Caco-2 (cell line): ENCODE measurements at places on chromosomes 1 and 21.

- no peak for DNase-seq
Measured at GRCh38 chr1:184567009-184567408, 180.2 kb downstream of the C1orf21 start.

DNA sequence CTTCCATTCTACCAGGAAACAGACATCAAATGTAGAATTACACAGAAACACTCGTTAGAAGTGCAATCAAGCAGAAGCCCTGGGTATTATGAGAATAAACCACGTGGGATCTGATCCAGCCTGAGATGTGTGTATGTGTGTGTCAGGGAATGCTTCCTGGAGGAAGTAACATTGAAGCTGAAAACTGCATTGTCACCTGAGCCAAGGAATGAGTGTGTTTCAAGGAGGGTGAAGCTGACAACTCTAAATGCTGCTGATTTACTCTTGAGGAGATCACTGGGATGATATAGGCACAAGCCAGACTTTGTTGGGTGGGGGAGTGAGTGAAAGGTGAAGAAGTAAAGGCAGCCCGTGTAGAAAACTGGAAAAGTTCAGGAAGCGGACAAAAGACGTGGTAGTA lies 27.6 kb downstream of the FAAH start:
- DNase-seq: no peak

DNA sequence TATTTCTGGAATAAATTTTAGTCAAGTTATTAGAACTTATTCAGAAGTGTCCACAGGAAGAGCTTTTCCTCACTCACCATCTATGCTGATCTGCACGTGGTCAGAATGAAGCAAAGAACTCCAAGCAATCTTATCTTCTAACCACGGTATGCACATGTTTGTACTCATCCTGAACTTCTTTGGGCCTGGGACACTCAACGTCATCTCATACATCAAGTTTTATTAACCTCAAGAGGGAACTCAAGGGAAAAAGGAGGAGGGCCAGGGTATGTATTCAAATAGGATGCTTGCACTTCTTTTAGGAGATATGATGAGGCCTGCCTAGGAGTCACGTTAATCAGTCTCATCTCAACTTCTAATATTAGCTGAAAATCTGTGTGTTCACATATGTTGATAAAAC lies 142.5 kb downstream of the C1orf94 start:
- no peak for DNase-seq

DNA sequence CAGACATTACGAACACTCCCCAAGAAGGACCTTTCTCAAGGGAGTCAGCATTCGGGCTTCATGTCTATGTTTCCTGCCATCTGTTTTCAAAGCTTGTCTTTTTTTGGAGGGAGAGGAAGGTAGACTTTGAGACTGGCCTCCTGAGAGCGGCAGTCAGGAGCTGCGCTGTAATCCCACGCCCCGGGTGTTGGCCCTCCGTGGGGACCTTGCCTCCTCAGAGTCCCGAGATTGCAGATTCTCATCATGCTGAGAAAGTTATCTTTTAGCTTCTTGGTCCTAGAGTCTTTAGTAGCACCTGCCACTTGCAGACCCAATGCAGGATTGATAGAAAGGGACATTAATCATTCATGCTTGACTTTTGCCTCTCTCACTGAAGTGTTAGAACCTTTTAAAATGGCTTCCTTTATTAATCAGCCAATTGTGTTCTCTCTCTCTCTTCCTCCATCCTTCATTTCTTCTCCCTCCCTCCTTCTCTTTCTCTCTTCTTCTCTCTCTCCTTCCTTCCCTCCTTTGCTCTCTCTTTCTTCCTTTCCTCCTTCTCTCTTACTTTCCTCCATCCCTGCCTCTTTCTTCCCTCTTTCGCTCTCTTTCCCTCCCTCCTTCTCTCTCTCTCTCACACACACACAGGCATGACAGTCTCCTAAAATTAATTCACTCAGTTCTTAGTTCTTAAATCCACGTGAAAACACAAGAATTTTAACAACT lies 25.2 kb upstream of the GNPAT start:
- no peak for DNase-seq

GRCh38 chr1:6016191-6016865 lies 24.1 kb upstream of the NPHP4 start:
- no peak for DNase-seq

DNA sequence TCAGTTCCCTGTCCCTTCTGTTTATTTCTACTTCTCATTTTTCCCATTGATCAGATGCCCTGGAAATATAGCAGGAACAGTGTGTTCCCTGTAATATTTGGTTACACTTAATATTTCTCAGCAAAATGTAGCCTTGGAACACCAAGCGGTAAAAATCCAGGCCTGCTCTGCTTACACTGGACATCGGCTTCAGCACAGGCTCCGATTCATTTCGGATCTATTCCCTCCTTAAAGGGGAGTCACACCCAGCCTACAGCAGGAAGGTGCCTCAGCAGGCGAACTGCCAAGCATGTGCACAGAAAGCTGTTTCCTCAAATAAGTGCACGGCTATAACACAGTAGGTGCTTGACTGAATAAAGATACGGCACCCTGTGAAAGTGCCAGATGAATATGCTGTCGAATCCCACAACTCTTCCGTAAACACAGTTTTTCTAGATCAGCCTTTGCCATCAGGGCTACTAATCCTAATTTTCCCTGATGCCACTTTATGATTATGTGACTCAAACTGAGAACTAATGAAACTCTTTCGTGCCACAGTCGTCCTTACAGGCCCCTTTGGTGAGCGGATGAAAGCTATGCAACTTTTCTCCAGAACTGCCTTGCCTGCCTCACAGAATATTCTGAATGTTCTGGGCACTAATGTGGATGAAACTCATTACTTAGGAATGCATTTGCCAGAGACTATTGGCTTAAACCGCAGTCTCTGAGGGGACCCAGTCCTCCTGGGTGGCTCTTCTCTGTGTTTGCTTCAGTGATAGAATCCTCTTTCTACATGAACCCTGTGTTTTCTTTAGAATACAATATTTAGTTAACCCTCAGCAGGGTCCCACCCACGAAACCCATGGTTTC lies 275.5 kb upstream of the RUNX1 start:
- no peak for DNase-seq

- DNase-seq: no peak
Measured at GRCh38 chr1:207155028-207155427, 51.0 kb downstream of the C4BPA start.

DNA sequence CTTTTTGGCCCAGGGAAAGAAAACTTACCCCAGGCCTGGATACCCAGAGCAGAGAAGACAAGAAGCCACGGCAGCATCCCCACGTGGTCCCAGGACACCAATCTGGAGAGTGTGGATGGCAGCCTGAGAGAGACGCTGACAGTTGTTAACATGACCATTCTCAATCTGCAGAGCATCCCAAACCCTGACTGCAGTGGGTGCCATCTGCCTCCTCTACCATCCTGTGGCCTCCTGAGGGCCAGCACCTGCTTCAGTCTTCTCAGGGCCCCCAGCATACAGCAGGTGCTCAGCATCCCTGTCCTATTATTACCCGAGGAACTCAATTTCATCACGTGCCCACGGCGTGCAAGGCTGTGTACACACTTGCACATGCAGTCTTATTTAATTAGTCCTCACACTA lies 785 bp downstream of the PGLYRP4 start:
- no peak for DNase-seq

- DNase-seq: no peak
Measured at GRCh38 chr21:31064803-31065202, 26.5 kb upstream of the KRTAP19-8 start.

DNA sequence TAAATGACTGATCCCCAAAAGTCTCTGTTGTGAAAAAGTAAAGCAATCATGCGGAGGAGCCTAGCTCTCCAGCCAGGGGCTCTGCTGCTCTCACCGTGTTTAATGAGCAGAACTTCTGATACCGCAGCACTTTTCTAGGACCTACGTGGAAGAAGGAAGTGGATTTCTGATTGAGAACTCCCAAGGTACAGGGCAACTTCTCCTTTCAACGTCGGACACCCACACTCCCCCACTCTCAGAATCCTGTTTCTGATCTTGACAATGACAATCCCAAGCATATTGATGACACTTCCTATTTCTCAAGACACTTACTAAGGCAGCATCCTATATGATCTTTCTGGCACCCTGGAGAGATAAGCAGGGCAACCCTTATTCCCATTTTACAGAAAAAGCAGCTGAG lies 78.4 kb downstream of the PROX1 start:
- no peak for DNase-seq

- DNase-seq: no peak
Measured at GRCh38 chr1:58340185-58340584, 206.3 kb downstream of the OMA1 start.

DNA sequence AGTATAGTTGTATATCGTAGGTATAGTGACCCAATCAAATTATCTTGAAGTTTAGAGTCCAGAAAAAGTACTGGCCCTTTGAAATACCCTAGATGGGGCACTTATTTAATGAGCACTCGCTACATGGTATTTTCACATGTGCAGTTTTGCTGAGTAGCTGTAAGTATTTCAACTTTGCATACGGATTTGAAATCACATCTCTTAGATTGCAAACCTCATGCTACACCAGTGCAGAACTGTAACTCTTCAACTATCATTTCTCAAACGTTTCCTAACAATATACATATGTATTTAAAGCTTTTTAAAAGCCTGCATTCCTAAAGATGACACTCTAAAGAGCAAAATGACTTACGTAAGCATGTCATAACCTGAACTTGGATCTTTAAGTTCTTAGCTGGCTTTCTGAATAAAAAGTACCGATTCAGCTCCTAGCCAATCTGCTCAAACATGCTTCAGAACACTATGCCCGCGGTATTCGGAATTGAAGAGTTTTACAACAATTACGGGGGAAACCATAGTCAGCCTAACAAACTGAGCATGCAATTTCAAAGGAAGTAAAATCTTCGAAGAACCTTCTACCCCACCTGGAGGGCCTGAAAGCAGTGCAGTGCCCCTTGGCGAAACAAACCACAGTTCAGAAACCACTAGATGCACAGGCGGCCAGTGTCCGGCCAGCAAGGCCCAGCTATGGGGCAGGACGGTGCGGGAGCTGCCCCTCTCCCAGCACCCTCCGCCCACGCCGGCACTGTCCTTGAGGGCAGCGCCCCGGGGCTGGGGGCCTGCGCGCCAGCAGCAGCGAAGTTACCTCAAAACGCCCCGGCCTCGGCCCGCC lies 863 bp downstream of the FH start:
- DNase-seq: peak; percentile 41

DNA sequence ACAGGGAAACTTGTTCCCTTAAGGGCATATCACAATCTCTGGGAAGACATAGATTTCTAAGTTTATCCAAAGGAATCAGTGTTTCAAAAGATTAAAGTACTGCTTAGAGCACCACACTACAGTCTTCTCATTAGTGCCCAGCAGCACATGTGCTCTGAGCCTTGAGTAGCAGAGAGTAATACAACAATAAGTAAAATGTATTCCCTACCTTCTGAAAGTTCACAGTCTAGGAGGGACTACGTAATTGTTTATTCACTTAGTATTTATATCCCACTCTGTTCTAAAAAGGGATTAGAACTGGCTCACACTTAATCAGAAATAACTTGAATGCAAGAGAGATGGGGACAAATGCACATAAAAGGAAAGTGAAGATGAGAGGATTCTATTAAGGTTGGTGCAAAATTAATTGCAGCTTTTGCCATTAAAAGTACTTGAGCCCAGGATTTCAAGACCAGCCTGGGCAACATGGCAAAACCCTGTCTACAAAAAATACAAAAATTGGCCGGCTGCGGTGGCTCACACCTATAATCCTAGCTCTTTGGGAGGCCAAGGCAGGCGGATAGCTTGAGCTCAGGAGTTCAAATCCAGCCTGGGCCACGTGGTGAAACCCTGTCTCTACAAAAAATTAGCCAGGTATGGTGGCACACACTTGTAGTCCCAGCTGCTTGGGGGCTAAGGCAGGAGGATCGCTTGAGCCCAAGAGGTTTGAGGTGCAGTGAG lies 9.0 kb downstream of the SYNC start:
- DNase-seq: no peak

DNA sequence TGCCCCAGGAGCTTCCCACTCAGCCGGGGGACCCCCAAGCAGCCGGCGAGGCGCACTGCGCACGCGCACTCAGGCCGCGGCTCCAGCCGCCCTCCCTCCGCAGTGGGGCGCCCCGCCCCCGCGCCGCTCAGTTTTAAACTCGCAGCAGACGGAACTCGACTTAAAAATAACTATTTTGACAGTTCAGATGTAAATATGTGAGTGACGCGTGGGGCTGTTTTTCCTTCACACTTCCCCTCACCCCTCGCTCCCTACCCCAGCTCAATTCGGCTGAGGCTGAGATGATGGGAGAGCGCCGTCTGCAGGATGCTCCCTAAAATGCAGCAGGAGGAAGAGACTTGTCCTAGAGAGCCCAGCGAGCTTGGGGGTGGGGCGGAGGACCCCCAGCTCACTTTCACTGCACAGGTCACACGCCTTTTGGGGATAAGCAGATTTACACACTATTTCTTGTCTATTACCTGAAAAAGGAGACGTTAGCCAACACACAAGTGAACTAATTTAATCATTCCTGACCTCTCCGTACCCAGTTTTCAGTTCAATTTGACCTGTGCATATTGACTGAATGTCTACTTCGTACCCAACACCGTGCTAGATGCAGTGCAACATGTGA lies 8.9 kb upstream of the LEMD1 start:
- no peak for DNase-seq

DNA sequence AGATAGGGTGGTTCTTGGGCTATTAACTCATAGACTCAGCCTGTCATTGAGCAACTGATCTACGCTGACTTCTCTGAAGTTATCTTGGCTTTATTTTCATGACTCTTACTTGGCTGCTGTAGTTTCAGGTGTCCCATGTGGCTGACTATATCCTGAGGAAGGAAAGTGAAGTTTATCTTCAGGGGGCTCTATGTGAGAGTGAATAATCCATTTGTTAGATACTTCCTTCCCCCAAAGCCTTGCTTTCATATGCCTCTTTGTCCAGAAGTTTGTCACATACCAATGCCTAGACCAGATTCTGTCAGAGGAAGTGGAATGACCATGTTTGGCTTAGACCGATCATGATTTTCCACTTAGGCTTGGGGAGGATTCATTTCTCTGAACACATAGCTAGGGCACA lies 27.9 kb upstream of the C1orf87 start:
- no peak for DNase-seq

DNA sequence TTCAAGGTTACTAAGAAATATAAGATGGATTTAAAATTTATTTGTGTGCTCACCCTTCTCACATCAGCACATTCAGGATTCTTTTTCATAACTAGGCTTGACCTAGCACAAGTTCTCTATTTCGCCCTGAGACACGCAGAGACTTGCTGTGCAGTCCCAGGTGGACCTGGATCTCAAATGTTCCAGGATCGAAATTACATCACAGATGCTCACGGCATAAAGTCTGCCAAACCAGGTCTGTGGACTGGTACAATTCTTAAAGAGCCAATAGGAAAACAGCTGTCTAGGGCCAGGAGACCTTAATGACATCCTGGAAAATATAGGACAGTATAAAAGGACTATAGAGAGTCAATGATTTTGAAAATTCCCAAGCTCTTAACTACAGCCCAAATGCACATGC lies 2.2 kb downstream of the PGBD5 start:
- no peak for DNase-seq

DNA sequence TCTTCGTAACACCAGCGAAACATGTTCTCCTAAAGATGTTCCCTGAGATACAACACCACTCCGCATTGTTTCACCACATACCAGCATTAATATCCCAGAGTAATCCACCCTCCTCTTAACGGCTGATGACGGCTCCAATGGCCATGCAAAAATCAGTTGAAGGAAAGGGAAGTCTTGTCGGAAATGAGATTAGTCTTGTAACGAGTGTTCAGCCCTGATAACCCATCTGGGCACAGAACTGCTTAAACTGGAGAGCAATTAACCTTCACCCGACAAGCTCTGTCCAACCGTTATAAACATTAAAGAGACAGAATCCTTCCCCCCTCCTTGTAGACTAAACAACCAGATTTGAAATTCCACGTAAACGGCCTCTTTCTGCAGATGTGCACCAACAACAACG lies 21.9 kb downstream of the ERG start:
- no peak for DNase-seq
